ENCODE measurements at places on chromosomes 12 and 14.

DNA sequence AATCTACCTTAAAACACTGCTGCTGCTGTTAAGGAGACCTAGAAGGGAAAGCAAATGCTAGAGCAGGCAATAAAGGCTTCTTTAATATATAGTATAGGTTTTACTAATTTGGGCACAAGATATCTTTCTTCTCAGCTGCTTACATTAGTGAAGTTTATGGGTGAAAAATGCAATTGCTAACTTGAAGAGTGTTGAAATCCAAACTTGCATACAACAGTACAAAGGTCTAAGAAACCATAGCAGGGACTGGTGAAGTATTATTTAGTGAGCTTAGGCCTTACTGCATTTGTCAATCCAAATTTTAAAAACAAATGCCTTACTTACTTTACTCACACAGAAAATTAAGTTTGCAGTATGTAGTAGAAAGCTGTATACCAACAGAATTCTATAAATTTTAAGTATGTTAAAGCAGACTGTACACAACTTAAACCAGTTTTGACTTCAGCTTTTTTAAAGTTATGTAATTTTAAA is 1.4 kb upstream of the AP4S1 start:
- no peak for DNase-seq

DNA sequence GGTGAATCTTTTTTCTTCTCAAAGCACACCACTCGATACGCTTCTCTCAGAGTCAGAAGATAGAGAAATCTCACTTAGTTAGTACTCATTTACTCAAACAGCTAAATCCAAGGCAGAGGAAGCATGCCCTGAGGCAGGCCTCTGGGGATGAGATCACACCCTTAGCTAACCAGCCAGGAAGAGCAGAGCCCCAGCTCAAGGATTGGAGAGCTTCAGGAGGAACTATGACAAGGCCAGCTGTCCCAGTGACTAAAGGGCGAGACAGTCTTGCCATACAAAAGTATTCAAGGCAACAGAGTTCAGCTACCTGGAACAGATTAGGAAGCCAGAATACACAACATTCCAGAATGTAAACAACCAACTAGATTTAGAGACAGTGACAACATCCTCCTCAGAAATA is 197.7 kb upstream of the CCDC196 start:
- DNase-seq: no peak

- DNase-seq: no peak
Measured at GRCh38 chr12:56018356-56018755, 2.5 kb upstream of the IKZF4 start.

DNA sequence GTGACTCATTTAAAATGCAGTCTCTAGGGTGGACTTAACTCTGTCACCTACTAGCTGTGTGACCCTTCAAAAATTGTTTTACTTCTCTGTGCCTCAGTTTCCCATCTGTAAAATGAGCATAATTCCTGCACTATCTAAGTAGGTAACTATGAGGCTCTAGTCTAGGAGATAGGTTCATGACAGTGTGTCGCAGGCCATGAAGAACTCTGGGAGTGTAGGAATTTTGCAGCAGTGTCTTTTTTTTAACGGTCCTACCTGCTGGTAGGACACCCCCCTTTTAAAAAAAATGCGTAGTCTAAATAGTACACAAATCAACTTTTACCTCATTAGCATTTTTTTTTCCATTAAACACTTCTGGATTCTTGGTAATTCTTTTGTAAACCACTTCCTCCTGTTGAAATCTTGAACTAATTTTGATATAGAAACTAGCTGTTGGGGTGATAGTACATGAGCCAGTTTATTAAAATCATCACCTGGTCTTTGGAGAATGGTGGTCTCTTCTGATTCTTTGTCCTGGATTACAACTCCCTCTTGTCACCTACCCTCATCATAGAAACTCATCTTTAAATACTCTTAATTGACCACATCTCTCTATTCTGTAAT is 86.0 kb upstream of the SLC38A2 start:
- DNase-seq: no peak

- DNase-seq: no peak
Measured at GRCh38 chr12:20361416-20361815, 6.9 kb upstream of the PDE3A start.

DNA sequence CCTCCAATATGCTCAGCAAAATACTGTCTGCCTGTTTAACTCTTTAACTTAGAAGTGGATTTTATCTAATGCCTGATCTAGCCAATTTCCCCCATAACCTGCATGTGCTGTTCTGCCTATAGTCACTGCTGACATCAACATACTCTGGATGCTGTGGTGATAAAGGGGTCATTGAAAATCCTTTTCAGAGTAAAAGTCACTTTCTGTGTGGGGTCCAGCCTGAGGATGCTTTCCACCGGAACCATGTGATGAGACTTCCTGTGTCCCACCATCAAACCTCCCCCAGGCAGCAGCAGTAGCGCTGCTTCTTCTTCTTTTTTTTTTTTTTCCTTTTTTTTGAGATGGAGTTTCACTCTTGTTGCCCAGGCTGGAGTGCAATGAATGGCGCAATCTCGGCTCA is 607.0 kb downstream of the BCL11B start:
- no peak for DNase-seq

DNA sequence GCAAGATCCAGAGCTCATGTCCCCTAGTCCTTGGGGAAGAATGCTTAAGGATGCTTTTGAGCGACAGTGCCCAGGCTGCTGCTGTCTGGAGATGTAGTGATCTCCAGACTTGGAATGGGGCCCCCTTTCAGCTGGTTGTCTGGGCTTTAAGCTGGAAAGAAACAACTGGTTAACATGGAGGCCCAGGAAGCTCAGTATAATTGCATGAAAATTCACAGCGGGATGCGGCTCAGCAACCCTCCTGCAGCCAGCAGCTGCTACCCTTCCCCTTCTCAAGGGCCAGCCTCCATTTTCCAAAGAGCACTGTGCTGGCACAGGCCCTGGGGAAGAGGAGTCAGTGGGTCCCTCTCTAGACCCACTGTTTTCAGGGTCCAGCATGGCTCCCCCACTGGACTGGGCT is 26.3 kb downstream of the RAB35 start:
- no peak for DNase-seq

GRCh38 chr12:89138048-89138852 is 214.1 kb downstream of the DUSP6 start:
- no peak for DNase-seq

- no peak for DNase-seq
Measured at GRCh38 chr12:92942905-92943304, 13.8 kb upstream of the EEA1 start.

GRCh38 chr12:110560946-110561345 is 22.2 kb downstream of the PPTC7 start:
- DNase-seq: no peak

DNA sequence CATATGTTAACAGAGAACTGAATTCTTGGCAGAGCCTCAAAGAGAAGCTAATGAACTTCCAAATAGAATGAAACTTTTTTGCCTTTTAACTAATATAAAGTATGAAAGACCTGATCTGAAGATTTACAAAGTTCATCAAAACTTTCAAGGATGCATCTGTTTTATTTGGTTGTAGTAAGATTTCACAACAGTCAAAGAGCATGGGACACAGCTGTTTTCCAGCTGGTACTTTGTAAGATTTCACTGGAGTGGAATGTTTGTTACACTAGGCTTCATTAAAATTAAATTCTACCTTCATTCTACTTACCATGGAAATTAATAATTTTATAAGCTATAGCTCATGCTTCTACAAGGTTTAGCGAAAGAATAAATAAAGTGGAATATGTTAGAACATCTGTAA is 351.2 kb downstream of the SLC6A15 start:
- no peak for DNase-seq

GRCh38 chr12:16504200-16504599 is 101.8 kb downstream of the LMO3 start:
- no peak for DNase-seq

- DNase-seq: no peak
Measured at GRCh38 chr12:39682689-39683477, 63.3 kb upstream of the ABCD2 start.

- DNase-seq: no peak
Measured at GRCh38 chr12:26621932-26622331, 211.1 kb downstream of the ITPR2 start.

DNA sequence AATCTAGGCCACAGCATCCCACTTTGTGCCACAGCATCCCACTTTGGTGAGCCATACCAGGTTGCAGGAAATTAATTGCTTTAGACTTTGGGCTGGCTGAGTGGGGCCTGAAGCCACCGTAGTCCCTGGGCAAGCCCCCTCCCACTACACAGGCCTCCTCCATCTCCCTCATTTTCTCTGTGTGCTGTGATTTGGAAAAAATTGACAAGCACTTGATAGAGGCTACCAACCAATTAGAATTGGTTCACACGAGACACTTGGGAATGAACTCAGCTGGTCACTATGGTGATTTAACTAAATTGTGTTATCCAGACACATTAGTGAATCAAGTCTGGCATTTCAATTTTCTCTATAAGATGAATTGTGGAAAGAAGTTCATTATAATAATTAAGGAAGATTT is 481.1 kb downstream of the DIO2 start:
- no peak for DNase-seq

GRCh38 chr14:96461950-96462798 is 40.0 kb upstream of the PAPOLA start:
- no peak for DNase-seq

DNA sequence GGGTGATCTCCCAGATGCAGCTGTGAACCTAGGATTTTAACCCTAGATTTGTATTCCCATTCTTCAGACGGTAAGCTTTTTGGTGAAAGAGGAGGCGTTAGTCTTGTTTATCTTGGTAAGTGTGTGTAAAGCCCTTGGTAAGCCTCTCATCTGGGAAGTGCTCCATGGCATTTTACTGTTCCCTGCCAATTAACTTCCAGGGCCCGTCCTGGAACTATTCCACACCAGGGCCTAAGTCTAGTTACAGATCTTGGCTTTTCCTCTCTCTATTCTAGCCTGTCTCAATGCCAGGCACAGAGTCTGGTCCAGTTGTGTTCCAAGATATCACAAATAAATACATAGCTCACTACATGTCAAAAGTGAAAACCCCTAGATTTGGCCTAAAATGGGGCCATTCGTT is 42.4 kb downstream of the YEATS4 start:
- no peak for DNase-seq

GRCh38 chr12:66247741-66248140 is 54.6 kb upstream of the HELB start:
- no peak for DNase-seq

DNA sequence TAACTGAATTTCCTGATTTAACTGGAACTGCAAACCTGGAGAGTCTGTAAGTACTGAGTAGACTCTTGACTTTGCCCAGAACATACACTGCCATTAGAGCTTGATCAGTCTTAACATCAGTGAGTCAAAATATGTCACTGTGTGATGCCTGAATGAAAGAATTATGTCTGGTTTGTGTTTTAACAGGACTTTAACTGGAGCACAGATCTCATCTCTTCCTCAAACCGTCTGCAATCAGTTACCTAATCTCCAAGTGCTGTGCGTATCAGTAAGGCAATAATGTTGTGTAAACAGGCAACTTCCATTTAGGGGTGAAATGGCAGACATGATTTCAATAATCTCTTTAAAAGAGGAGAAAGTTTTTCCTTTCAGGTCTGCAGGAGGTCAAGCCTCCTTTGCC is 97.0 kb downstream of the ZFC3H1 start:
- DNase-seq: no peak

DNA sequence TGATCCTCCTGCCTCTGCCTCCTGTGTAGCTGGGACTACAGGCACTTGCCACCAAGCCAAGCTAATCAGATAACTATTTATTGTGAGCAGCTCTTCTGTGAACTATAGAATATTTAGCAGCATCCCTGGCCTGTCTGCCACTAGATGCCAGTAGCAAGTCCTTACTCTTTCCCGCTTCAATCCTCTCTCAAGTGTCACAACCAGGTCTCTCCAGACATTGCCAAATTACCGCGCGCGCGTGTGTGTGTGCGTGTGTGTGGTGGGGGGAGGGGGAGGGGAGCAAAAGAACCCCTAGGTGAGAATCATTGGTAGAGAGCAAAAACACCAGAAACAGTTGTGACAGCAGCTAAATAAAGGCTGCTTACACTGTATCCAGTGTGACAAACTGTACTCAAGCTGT is 49.9 kb downstream of the PPP2R5E start:
- no peak for DNase-seq

DNA sequence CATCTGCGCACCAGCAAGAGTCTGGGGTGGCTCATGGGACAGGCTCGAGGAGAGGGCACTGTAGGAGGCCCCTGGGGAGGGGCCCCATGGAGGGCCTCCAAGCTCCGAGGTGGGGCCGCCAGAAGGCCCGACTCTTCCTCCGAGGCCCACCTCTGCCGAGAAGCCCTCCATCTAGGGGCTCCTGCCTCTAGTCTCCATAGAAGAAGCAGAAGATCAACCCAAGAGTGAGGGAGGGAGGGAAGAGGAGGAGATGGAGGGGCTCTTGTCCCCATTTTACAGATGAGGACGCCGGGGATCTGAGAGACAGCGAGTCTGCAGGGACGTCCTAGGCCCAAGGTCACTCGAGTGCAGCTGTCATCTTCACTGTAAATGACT is 41.2 kb downstream of the DIO3 start:
- DNase-seq: no peak

DNA sequence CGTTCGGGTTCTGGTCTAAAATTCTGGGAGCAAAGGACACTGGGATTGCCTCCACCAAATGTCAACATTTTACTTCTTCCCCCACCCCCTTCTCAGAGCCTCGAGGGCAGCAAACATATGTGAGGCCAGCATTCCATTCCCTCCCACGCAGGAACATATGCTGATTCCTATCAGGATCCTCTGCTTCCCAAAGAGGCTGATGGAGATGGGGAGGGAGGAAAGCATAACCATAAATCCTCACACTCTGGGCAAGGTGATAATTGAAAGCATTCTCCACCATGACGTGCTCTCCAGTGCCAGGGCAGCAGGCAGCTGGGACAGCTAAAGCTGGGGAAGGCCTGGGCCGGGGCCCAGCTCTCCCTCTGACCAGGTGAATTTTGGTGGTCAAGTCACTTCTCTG is 395.0 kb downstream of the ZFP36L1 start:
- DNase-seq: no peak

GRCh38 chr12:1287446-1287975 is 296.5 kb downstream of the ERC1 start:
- no peak for DNase-seq

- no peak for DNase-seq
Measured at GRCh38 chr12:104718304-104718929, 239.7 kb downstream of the SLC41A2 start.

- DNase-seq: no peak
Measured at GRCh38 chr14:35254736-35255135, 37.4 kb upstream of the PSMA6 start.

- no peak for DNase-seq
Measured at GRCh38 chr14:72898448-72898847, 4.5 kb upstream of the DPF3 start.

GRCh38 chr12:83979785-83980184 is 932.8 kb downstream of the SLC6A15 start:
- DNase-seq: no peak

- DNase-seq: no peak
Measured at GRCh38 chr12:115452751-115453281, 768.8 kb upstream of the TBX3 start.

GRCh38 chr14:81416981-81417380 is 16.9 kb upstream of the STON2 start:
- no peak for DNase-seq

DNA sequence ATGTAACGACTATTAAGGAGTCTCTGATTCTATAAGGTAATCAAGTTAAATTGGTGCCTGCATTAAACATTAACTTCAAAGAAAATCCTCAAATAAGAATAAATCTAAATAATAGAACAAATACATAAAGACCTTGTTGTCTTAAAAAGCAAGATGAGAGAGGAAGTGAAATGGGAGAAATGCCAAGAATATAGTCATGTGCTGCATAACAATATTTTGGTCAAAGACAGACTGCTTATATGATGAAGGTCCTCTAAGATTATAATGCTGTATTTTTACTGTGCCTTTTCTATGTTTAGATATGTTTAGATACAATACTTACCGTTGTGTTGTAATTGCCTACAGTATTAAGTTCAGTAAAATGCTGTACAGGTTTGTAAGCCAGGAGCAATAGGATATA is 213.6 kb downstream of the C12orf42 start:
- no peak for DNase-seq

Measured in activated CD8-positive, alpha-beta memory T cell treated with anti-CD3 and anti-CD28 coated beads for 4 hours (primary cell).